ENCODE measurements at places on chromosomes 1 and 21.

- DNase-seq = no peak
Measured at GRCh38 chr1:119903443-119903835, 7.1 kb upstream of the ADAM30 start.

DNA sequence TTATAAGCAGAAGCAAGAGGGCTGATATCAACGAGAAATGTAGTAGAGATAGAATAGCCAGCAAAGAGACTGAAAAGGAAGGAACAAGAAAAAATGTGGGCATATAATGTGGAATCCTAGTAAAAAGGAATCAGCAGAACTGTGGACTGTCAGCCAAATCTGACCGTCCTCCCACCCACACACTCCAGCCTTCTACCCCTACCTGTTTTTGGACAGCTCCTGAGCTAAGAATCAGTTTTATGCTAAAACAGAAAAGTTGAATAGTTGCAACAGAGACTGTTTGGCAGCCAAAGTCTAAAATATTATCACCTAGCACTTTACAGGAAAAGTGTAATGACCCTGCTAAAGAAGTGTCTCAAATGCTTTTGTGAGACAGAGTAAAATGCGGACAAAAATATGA, 533.3 kb upstream of the CXADR start:
- DNase-seq = no peak

GRCh38 chr1:72010094-72010431, 272.3 kb downstream of the NEGR1 start:
- DNase-seq = no peak

DNA sequence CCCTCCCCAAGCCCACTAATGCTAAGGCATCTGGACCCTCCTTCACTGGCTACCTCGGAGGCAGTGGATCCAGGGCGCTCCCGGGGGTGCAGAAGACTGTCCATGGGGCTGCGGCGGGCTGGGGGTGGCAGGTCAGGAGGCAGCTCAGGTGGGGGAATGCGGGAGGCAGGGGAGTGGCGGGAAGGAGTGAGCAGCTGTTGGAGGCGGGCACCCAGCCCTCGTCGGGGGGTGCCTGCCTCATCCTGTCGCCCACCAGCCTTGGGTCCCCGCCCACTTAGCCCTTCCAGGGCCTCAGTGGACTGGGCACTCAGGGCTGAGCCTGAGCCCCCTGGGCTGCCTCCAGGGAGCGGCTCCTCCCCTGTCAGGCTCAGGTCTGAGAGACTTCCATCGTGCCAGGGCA, 10.7 kb upstream of the GATAD2B start:
- no peak for DNase-seq

GRCh38 chr1:230400007-230400344, 26.2 kb downstream of the PGBD5 start:
- DNase-seq = no peak

DNA sequence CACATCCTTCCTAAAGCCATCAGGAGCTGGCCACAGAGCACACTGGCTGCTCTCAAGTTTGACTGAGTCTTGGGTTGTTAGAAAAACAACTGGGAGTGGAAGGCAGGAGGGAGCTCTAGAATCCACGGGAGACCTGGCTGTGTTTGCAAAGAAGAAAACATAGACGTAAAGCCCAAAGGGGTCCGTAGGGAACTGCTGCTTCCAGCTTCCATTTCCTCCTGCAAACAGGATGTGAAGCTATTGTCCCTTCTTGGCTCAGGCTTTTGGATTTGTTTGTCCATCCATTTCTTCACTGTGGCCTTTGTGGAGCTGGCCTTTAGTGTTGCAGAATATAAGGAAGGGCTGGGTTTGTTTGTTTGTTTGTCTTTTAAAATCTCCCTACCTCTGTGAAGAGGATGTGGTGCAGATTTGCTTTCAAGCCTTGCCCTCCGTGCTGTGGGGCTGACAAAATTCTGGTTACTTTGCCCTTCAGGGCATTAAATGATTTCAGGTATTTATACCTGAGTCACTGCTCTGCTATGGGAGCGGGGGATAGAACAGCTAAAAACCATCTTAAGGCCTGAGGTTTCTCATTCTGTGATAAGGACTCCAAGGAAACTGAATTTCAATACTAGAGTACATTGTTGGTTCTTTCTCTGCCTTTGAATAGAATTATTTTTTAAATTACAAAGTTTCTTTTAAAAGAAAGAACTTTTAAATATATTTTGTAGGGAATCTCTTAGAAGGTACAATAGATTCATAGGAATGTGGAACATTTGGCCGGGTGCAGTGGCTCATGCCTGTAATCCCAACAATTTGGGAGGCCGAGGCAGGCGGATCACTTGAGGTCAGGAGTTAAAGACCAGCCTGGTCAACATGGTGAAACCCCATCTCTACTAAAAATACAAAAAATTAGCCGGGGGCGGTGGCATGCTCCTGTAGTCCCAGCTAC, 74.3 kb downstream of the MPZL1 start:
- no peak for DNase-seq

GRCh38 chr1:222750651-222751050, 13.6 kb downstream of the FAM177B start:
- DNase-seq = no peak

DNA sequence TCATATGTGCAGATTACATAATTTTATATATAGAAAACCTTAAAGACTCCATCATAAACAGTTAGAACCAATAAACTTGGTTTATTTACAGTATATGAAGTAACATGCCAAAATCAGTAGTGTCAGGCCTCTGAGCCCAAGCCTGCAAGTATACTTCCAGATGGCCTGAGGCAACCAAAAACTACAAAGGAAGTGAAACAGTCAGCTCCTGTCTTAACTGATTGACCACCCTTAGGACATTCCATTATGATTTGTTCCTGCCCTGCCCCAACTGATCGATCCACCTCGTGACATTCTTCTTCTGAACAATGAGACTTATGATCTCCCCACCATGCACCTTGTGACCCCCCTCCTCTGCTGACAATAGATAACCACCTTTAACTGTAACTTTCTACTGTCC, 630.3 kb downstream of the AMY1C start:
- no peak for DNase-seq

DNA sequence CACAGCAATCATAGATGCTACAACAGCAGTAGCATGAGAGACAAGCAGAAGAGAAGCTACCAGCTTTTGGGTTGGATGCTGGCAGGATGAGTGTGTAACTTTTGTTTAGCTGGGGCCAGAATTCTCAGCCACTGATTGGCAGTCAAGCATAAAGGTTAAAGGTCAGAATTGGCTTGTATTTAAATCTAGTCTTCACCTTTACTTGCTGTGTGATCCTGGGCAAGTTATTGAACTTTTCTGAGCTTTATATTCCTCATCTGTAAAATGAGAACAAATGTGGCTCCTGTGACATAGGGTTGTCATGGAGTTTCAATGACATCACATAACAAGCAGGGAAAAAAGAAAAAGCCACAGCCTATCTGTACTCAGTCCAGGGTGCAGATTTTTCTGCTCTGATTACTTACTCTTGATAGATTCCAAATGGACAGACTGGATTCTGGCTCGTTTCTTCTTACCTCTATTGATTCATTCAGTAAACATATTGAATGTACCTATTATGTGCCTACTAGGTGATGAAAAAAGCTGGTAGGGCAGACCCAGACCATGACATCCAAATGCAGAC, 2.8 kb upstream of the AZIN2 start:
- no peak for DNase-seq

- DNase-seq = no peak
Measured at GRCh38 chr1:170410401-170411166, 121.4 kb upstream of the GORAB start.

- no peak for DNase-seq
Measured at GRCh38 chr1:18246543-18246942, 138.9 kb downstream of the IGSF21 start.

- peak; percentile 9 for DNase-seq
Measured at GRCh38 chr1:92315766-92316599, 17.1 kb downstream of the RPAP2 start.

DNA sequence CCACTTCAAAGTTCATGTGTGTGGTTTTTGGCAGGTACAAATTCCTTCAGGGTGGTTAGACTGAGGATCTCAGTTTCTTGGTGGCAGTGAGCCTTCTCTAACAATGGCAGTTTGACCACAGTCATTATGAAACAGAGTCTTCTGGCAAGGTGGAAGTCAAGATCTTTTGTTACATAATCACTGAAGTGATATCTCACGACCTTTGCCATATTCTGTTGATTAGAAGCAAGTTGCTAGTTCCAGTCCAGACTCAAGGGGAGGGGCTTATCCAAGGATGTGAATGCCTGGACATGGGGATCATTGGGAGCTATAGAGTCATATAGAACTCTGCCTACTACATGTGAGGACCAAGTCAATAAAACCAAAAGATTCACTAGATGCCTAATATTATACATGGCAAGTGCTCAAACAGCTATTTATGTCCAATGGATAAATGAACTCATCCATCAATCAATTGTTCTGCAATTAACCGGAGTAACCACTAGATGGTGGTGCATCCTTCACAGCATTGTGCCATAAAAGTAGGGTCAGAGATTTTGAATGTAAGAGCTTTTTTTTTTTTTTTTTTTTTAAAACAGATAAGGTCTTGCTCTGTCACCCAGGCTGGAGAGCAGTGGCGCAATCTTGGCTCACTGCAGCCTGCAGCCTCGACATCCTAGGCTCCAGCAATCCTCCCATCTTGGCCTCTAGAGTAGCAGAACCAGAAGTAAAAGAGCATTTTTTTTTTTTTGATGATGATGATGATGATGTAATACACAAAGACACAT, 131.9 kb downstream of the CRB1 start:
- DNase-seq = no peak

DNA sequence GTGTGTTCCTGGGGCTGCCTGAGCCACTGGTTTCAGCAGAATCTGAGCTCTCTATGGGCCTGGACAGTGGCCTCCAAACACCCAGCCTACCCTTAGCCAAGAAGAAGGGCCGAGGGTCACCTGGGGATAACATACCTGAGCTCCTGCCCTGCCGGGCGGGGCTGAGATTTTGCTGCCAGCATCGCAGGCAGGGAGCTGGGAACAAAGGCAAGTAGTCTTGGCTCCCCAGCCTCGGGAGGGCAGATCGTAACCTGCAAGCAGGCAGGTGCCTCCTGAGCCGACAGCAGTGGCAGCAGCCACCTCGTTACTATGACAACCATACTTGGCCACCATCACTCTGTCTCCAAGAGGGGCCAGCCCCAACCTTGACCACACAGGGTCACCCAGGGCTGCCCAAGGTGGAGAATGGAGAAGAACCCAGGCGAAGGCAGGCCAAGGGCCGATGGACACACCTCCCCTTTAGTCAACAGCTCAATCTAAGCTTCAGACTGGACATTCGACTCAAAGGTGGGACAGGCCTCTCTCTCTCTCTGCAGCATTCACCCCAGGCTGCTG, 54.6 kb downstream of the TOMM20 start:
- DNase-seq = no peak

- DNase-seq = no peak
Measured at GRCh38 chr1:193406901-193407300, 220.5 kb upstream of the B3GALT2 start.

- no peak for DNase-seq
Measured at GRCh38 chr21:45465611-45466329, 60.8 kb downstream of the COL18A1 start.

All from stimulated activated CD4-positive, alpha-beta T cell treated with anti-CD3 and anti-CD28 coated beads, TNF-alpha, amount 100 ng/mL, for 1 hour (primary cell).